Gastrocnemius medialis (tissue), 4 donors: ENCODE measurements at places on chromosomes 6 and 20. TPM values are rescaled to one million over a fixed set of nuclear protein-coding genes. Genes with fewer than 3 reads are reported as not detected.

DNA sequence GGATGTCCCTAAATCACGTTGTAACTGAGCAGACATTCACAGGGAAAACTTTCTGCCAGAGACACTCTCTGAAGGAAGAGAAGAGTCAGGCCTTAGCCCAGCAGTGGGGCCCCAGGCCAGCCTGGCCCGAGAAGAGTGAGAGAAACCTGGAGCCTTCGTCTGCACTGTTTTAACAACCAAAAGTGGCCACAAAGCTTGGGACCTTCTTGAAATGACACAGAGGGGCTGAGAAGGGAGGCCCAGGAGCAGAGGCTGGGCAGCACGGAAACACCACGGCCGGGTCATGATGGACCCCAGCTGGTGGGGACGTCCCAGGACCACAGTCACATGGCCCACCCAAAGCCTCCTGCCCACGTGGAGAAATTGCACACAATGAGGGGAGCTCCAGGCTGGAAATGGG is 126.8 kb upstream of the THBS2 start:
- no peak overlapping the region for H3K27ac ChIP-seq
- no peak for DNase-seq
- no peak overlapping the region for H3K4me3 ChIP-seq
- H3K27me3 ChIP-seq: no peaks in the 10 kb centered on the region
- no peaks in the 10 kb centered on the region for H3K4me1 ChIP-seq
- no peaks in the 10 kb centered on the region for H3K36me3 ChIP-seq

DNA sequence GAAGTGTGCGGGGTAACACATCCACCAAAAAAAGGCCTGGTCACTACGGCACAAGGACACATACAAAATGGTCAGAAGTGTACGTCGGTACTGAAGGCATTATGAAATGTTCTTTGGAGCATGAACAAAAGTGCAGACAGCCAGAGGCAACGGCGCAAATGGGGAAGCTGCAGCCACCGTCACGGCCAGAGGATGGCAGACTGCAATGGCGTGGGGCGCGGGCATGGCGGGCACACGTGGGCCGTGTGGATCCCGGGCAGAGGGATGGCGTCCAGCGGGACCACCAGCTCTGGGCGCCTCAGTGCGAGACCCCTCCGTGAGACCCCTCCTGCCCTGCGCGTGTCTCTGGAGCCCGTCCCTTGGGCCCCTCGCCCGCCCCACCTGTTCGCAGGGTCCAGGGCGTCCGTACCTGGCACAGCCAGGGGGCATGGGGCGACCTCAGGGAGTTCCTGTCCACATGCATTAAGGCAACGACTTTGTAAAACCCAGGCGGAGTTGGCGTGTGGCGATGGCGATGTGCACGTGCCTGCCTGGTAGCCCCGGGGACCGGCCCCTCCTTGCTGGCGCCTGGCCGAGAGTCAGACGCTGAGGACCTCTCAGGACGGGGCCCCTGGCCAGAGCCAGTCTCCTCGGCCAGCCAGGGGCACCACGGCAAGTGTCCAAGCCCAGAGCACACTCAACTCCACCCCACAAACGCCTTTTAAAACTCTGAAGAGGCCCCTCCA is 39.5 kb upstream of the CHRNA4 start:
- no peaks in the 10 kb centered on the region for H3K36me3 ChIP-seq
- H3K27ac ChIP-seq: no peak overlapping the region
- no peaks in the 10 kb centered on the region for H3K4me1 ChIP-seq
- DNase-seq: no peak

DNA sequence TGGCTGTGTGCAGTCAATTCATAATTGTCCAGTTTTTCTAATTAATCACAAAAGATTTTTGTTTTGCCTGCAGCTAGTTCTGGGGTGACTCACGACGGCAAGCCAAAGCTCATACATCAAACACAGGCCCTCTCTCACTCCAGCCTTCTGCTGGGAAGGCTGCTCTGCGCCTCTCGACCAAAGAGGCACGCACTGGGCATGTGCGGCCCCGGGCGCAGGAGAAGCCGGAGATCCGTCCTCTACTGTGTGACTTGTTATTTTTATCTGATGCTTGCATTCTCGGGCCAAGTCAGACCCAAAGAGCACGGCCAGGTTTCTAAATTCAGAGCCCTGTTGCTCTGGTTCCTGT is 98.5 kb downstream of the TFAP2A start:
- no peak overlapping the region for H3K27ac ChIP-seq
- H3K4me1 ChIP-seq: no peaks in the 10 kb centered on the region
- no peak overlapping the region for H3K4me3 ChIP-seq
- no peaks in the 10 kb centered on the region for H3K36me3 ChIP-seq
- no peak for DNase-seq

DNA sequence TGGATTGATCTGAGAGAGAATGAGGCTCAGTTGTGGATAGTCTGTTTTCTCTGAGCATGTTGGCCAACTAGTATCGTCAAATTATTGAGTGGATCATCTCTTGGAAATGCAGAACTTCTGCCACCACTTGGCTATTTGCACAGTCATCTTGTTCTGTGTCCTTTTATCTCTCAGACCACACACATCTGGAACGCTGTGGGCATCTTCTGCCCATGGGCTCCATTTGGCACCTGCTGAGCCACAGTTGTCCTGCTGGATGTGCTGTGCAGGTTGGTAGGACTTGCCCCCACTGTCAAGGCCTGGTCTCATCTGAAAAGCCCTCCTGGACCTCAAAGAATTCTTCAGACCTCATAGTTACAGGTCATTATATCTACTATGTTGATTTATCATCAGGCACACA is 16.7 kb upstream of the C20orf144 start:
- no peaks in the 10 kb centered on the region for H3K27me3 ChIP-seq
- H3K4me3 ChIP-seq: no peak overlapping the region
- no peaks in the 10 kb centered on the region for H3K36me3 ChIP-seq

DNA sequence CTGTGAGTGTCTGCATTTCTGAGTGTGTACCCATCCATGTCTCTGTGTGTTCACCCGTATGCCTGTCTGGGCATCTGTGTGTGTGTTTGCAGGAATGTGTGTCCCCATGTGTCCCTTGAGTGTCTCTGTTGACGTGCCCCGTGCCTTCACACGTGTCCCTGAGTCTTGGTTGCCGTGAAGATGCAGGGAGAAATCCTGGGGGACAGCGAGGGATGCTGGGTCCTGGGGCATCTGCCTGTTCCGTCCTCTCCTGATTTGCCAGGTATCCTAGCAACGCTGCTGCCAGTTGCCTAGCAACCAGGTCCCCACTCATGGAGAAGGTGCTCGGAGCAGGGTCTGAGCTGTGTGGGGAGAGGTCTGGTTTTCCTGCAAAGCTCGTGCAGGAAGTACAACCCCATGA is 6.0 kb upstream of the LKAAEAR1 start:
- H3K27ac ChIP-seq: no peak overlapping the region
- H3K36me3 ChIP-seq: no peaks in the 10 kb centered on the region
- peaks cover 12% of the 10 kb centered on the region for H3K27me3 ChIP-seq
- no peaks in the 10 kb centered on the region for H3K4me1 ChIP-seq
- no peak for DNase-seq

DNA sequence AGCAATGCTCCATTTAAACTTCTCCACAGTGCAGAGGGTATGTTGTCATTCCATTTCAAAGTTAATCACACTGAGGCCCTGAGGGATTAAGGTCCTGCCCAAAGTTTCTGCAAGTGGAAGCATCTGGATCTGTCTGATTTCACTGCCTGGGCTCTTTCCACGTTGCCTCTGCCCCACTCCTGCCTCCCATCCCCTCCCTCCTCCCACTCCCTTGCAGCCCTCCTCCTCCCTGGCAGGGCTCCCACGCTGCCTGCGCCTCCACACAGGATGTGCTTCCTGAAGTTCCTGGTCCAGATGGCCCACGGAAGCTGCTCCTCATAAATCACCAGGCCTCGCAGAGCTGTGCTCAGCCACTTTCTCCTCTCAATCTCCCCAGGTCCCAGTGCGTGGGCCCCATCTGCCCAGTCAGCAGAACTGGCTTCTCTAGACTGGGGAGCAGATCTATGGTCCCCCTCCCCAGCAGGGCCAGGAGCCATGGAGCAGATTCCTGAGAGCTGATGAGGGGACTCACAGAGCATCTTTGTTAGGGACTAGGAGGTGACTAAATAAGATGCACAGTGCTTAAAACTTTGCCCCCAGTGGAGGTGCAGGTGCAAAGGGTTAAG is 65.4 kb upstream of the MAFB start:
- no peak overlapping the region for H3K4me3 ChIP-seq
- peak; percentile 45 for DNase-seq
- no peaks in the 10 kb centered on the region for H3K36me3 ChIP-seq

DNA sequence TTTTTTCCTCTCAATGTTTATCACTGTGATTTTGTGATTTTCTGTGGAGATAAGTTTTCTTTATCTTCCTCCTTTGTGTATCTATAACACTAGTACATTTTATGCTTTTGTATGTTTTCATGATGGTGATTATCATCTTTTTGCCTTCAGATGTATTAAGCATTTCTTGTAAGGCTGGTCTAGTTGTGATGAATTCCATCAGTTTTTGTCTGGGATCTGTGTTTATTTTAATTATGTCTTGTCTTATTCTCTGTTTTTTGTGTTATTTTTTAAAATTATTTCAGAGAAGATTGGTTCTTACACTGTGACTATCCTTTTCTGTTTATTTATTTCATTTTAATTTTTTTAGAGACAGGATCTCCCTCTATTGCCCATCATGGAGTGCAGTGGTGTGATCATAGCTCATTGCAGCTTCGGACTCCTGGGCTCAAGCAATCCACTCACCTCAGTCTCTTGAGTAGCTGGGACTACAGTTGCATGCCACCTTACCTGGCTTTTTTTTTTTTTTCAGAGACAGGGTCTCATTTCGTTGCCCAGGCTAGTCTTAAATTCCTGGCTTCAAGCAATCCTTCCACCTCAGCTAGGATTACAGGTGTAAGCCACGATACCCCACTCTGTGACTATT is 187.4 kb downstream of the SLC16A10 start:
- H3K4me3 ChIP-seq: no peak overlapping the region
- H3K27me3 ChIP-seq: no peaks in the 10 kb centered on the region
- no peak overlapping the region for H3K27ac ChIP-seq
- H3K36me3 ChIP-seq: peaks cover 10% of the 10 kb centered on the region

DNA sequence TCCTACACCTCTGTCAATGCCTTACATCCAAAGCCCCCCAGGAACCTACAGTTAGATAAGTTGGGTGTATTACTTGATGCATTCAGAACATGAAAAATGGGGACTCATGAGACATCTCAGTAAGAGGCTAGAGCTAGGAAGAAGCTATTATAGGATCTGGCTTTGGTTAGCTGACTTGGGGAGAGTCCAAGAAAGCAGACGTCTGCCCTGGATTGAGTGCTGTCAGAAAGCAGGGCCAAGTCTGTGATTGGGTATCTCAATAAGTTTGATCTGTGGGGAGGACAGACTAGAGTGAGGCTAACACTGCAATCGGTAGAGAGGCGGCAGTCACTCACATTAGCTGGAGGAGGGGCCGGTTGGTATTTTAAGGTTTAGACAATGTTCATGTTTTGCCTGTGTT is 79.4 kb upstream of the LRFN2 start:
- no peak overlapping the region for H3K27ac ChIP-seq
- no peak overlapping the region for H3K4me3 ChIP-seq
- H3K27me3 ChIP-seq: no peaks in the 10 kb centered on the region
- DNase-seq: no peak

DNA sequence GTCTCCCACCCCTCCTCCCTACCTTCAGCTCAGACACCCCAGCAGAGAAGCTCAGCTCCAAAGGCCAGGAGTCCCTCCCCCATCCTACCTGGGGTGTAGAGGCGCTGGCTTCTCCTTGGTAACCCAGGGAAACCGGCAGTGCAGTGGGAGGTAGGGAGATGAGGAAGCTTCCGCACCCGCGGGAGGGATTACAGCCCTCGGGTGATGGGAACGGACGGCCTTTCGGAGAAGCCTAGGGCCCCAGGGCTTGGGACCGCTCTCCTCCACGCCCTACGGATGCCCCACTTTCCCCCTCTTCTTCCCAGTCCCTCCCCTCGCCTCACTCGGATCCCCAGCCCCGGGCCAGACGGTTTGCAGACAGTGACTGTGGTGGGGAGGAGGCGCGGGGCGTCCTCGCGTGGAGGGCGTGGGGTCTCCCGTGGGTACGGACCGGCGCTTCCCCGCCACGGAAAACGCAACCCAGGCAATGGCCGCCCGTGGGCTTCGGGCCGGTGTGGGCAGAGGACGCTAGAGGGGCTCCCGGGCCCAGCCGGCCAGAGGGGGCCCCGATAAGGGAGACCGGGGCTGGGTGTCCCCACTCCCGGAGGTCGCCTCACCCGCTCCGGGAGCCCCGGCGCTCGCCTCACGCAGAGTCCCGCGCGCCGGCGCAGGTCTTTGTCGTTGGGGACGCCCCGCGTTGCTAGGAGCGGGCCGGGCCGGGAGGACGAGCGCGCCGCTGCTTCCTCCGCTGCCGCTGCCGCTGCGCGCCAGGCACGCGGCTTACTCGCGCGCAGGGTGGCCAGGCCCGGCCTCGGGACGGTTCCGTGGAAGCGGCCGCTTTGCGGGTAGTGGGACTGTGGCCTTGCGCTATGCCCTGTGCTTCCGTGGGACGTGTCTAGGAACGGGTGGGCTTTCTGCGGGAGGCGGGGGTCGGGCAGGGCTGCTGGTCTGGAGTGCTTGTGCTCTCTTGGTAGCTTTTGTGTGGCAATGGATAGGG is 15.8 kb downstream of the AARS2 start:
- H3K27me3 ChIP-seq: peaks cover 22% of the 10 kb centered on the region
- H3K4me1 ChIP-seq: peaks cover 13% of the 10 kb centered on the region
- peaks cover 20% of the 10 kb centered on the region for H3K36me3 ChIP-seq
- no peak for DNase-seq
- H3K27ac ChIP-seq: no peak overlapping the region

DNA sequence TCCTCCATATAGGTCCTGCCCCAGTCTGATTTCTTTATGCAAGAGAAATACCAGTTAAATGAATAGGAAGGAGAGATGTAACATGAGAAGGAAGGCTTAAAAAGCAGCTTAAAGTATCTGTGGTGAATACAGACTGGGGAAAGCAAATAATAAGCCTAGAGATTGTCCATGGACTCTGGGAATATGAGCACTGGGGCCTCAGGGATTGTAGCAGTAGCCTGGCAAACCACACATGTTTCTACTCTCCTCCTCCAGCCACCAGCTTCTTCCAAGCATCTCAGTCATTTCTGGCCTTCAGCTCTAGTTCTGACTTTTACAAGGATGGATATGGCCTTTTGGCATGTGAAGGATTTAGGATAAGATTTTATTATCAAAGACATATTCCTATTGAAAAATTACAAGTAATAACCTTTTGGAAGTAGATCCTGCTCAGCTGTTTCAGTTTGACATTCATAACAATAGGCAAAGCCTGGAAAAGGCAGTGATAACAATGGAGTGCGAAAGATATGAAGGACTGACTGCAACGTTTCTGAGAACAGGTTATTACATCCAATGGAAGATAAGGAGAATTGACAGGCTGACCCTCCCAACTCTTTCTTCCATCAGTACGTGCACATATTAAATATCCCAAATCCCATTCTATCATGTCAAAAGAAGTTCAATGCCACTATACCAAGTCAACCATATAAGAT is 41.6 kb downstream of the CYP39A1 start:
- no peaks in the 10 kb centered on the region for H3K27me3 ChIP-seq
- no peaks in the 10 kb centered on the region for H3K36me3 ChIP-seq
- no peak overlapping the region for H3K4me3 ChIP-seq
- no peak overlapping the region for H3K27ac ChIP-seq
- peaks cover 7% of the 10 kb centered on the region for H3K4me1 ChIP-seq
- DNase-seq: no peak

Gene BPIFA1
- total RNA-seq: not detected

Gene PNPLA1
- not detected for total RNA-seq

Gene SNAI1
- total RNA-seq: 1.3 TPM

Gene SASH1
- total RNA-seq: 28.2 TPM

Gene C6orf163
- total RNA-seq: 0.29 TPM
